Activated naive CD8-positive, alpha-beta T cell treated with anti-CD3 and anti-CD28 coated beads for 36 hours (primary cell): ENCODE measurements at places on chromosomes 7 and 10.
A peak's percentile ranks its signal among the peaks of the same experiment; 100 is the strongest.

- peak overlapping the region; percentile 31 for H3K27ac ChIP-seq
- no peak overlapping the region for H3K4me3 ChIP-seq
- DNase-seq, result peak; percentile 31
- peaks cover 14% of the 10 kb centered on the region for H3K4me1 ChIP-seq
- H3K36me3 ChIP-seq, result no peaks in the 10 kb centered on the region
- peaks cover 12% of the 10 kb centered on the region for H3K27me3 ChIP-seq
Observed at GRCh38 chr7:139494835-139495579, 11.5 kb upstream of the KLRG2 start.

DNA sequence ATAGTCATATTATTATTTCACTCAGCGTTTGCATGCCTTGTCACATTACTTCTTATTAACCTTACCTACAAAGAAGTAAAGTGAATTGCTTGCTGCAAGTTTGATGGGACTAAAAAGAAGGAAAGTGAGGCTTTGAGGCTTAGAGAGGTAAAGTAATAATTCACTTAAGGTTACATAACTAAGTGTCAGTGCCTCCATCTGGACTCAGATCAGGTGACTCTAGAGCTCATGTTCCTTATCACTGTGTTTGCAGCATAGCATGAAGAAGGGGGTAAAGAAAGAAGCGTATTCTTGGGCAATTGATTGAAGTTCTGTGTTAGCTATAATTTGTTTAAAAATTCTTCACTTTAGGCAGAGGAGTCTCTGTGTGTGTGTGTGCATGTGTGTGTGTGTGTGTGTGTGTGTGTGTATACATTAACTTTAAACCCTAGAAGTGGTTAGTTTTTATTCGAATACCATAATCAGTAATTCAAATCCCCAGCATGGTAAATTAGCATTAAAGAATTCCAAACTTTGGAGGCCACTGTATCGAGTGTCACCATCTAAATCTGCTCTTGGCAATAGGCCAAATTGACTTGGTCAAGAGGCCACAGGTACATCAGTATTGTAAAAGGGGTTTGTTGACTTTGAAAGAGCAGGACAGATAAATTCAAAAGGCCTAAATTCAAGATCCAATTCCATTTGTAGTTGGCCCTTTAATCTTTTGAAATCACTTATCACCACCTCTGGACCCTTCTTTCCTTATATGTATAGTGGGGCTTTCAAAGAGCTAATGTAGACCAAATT lies 2.2 kb upstream of the PON3 start:
- no peak overlapping the region for H3K4me3 ChIP-seq
- H3K27me3 ChIP-seq, result peaks cover 31% of the 10 kb centered on the region
- no peak for DNase-seq
- no peaks in the 10 kb centered on the region for H3K36me3 ChIP-seq

DNA sequence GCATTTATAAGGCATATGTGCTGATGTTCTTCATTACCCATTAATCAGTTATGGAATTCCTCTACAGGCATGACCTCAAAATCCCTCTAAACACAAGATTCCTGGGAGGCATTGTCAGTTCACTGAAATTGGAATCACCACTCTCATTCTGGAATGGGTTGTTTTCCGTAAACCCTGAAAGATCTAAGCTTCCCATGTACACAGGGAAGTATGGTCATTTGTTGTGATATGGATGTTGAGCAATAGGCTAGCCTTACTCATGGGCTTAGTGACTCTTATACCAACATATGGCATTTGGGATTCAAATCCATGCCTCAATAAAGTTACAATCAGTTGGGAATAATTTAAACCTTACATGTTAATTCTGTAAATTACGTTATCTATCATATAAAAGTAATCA lies 258.0 kb downstream of the XPNPEP1 start:
- H3K27ac ChIP-seq, result no peak overlapping the region
- no peaks in the 10 kb centered on the region for H3K36me3 ChIP-seq
- H3K4me3 ChIP-seq, result no peak overlapping the region
- no peaks in the 10 kb centered on the region for H3K4me1 ChIP-seq

DNA sequence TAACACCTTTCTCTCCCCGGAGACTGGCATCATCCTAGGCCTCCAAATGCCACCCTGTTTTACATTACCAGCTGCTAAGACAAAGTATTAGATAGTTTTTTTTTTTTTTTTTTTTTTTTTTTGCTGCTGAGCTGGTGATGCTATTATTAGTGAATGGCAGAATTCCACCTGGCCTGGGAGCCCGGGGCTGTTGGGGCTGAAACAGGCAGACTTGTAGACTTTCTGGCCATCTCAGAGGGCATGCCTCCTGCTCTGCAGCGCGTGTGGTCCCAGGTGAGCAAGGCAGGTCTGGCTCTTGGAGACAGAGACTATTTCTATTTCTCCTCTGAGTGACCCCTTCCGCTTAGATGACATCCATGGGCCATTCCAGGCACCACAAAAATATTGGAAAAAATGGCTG lies 104.2 kb downstream of the EMX2 start:
- no peak overlapping the region for H3K27ac ChIP-seq
- peaks cover 52% of the 10 kb centered on the region for H3K27me3 ChIP-seq
- no peak overlapping the region for H3K4me3 ChIP-seq
- H3K36me3 ChIP-seq, result no peaks in the 10 kb centered on the region
- no peak for DNase-seq

DNA sequence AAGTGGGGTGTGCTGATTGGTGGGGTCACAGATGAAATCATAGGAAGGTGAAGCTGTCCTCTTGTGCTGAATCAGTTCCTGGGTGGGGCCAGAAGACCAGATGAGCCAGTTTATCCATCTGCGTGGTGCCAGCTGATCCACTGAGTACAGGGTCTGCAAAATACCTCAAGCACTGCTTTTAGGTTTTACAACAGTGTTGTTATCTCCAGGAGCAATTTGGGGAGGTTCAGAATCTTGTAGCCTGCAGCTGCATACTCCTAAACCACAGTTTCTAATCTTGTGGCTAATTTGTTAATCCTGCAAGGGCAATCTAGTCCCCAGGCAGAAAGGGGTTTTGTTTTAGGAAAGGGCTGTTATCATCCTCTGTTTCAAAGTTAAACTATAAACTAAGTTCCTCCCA lies 17.0 kb upstream of the IFRD1 start:
- H3K27ac ChIP-seq, result no peak overlapping the region
- no peaks in the 10 kb centered on the region for H3K4me1 ChIP-seq
- DNase-seq, result no peak
- H3K27me3 ChIP-seq, result no peaks in the 10 kb centered on the region
- H3K4me3 ChIP-seq, result no peak overlapping the region

DNA sequence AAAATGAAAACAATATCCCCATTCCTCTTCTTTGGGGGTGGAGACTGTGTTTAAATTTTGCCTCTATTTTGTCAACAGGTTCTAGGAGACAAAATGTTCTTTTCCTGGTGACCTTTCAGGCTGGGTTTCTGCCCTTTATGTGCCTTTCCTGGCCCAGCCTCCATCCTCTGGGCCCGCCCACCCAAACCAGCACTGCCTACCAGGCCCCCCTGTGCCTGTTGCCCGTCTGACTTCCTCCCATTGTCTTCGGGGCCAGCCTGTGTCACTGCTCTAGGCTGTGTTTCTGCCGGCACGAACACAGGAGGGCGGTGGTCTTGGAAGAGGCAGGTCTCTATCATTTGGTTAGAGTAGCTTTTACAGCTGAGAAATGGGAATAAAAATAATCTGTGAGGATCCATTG lies 13.9 kb downstream of the TSPAN14 start:
- H3K36me3 ChIP-seq, result peaks cover 38% of the 10 kb centered on the region
- peaks cover 89% of the 10 kb centered on the region for H3K4me1 ChIP-seq

- H3K27me3 ChIP-seq, result peaks cover 4% of the 10 kb centered on the region
- H3K36me3 ChIP-seq, result no peaks in the 10 kb centered on the region
- no peak for DNase-seq
- H3K4me1 ChIP-seq, result no peaks in the 10 kb centered on the region
Observed at GRCh38 chr7:33970536-33970935, 65.2 kb downstream of the BMPER start.

GRCh38 chr7:47786557-47787248 lies 161.6 kb downstream of the PKD1L1 start:
- no peak overlapping the region for H3K4me3 ChIP-seq
- H3K27me3 ChIP-seq, result no peaks in the 10 kb centered on the region
- H3K4me1 ChIP-seq, result no peaks in the 10 kb centered on the region
- DNase-seq, result no peak

GRCh38 chr7:64045301-64046040 lies at the start of gene ZNF727:
Gene ZNF727, plus strand, starts transcription at chr7:64045434. Its CDS starts 188 bp downstream, at chr7:64045622.
- peaks cover 14% of the 10 kb centered on the region for H3K27me3 ChIP-seq
- peak within 1 kb of the TSS; percentile 76 for H3K4me3 ChIP-seq
- H3K36me3 ChIP-seq, result peaks cover 14% of the 10 kb centered on the region
- H3K27ac ChIP-seq, result peak within 1 kb of the TSS; percentile 80
- H3K4me1 ChIP-seq, result no peaks in the 10 kb centered on the region

GRCh38 chr10:88728107-88728763 lies 22.2 kb downstream of the LIPK start:
- DNase-seq, result peak; percentile 58
- no peak overlapping the region for H3K27ac ChIP-seq
- H3K36me3 ChIP-seq, result no peaks in the 10 kb centered on the region
- H3K27me3 ChIP-seq, result peaks cover 5% of the 10 kb centered on the region
- H3K4me3 ChIP-seq, result no peak overlapping the region
